Bronchial epithelial cell (primary cell): ENCODE measurements at places on chromosomes 3 and 15. TPM values are rescaled to one million over a fixed set of nuclear protein-coding genes. Genes with fewer than 3 reads are reported as not detected.
A peak's percentile ranks its signal among the peaks of the same experiment; 100 is the strongest.

The ZBED2 gene
- total RNA-seq = 6.3 and 8.2 TPM in 2 replicates

The STXBP5L gene
- not detected in 2 replicates for total RNA-seq

- peak; percentile 51 for DNase-seq
Observed at GRCh38 chr3:170222647-170223541, 670 bp downstream of the PRKCI start.

DNA sequence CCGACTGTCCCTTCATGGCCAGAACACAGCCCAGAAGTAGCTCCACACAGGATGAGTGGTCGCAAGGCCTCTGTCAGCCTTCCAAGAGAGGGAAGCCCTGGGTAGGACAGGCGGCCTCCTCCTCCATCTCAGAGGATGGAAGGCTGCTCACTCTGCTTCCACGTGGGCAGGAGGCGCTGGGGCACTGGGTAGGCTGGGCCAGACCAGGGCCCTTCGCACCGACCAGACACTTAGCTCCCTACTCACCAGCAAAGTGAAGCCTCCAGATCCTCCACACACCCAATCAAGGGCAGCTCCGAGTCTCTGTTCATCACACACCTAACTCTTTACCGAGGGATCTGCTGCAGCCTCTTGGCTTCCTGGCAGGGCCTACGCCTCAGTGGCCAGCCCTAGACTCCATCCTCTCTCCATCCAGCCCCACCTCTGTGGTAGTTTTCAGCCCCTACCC, 24.3 kb upstream of the PLXNA1 start:
- DNase-seq = no peak

DNA sequence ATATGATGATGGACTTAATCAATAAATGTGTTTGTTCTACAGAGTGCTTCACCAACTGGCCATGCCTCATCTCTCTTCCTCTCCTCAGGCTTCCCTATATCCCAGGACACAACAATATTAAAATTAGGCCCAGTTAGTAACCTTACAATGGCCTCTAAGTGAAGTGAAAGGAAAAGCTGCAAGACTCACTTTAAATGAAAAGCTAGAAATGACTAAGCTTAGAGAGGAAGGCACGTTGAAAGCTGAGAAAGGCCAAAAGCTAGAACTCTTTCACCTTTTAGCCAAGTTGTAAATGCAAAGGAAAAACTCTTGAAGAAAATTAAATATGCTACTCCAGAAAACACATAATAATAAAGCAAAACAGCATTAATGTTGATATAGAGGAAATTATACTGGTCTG, 1010.3 kb downstream of the NAALADL2 start:
- DNase-seq = no peak

DNA sequence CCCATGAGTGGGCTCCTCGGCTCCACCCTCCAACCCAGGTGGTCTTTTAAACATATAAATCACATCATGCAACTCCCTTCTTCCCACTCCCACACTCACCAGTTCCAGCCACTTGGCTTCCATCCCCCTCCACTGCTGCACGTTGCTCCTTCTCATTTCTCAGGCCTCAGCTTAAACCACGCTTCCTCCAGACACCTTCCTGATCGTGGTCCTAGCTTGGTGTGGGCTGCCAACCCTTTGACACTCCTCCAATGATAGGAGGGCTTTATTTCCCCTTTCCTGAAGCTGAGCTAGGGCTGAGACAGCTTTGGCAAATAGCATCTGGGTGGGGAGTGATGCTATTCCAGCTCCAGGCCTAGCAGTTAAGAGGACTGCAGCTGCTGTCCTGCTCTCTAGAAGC, 130.1 kb downstream of the SRGAP3 start:
- DNase-seq = no peak

DNA sequence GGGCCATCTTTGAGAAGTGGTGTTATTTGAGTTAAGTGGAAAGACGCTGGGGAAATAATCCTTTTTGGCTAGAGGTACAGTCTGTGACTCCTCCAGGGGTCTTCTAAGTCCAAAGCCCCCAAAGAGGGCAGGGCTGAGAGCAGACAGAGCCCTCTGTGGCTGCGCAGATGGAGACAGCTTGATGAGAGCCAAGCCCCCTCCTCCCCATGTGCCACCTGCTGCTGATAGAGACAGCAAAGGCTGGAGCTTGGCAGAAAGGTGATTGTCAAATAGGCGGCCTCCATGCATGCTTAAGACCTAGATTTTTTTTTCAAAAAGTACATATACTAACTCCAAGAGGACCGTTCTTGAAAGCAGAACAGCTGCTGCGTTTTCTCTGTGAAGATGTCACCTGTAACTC, 72.4 kb downstream of the CRYGS start:
- DNase-seq = no peak

GRCh38 chr3:42651248-42652091, 2.0 kb upstream of the ZBTB47 start:
- DNase-seq = peak; percentile 80
